ENCODE measurements at places on chromosomes 1 and 21.

GRCh38 chr1:205756552-205756951, 6.6 kb upstream of the NUCKS1 start:
- H3K4me3 ChIP-seq = no peak overlapping the region
- peaks cover 3% of the 10 kb centered on the region for H3K27me3 ChIP-seq
- H3K27ac ChIP-seq = no peak overlapping the region
- no peak for DNase-seq

- no peaks in the 10 kb centered on the region for H3K27me3 ChIP-seq
- no peak overlapping the region for H3K4me3 ChIP-seq
- no peaks in the 10 kb centered on the region for H3K4me1 ChIP-seq
- no peaks in the 10 kb centered on the region for H3K36me3 ChIP-seq
- H3K27ac ChIP-seq = no peak overlapping the region
Measured at GRCh38 chr1:99957818-99958217, 12.0 kb upstream of the SLC35A3 start.

- peaks cover 3% of the 10 kb centered on the region for H3K27me3 ChIP-seq
- no peak overlapping the region for H3K27ac ChIP-seq
- H3K36me3 ChIP-seq = no peaks in the 10 kb centered on the region
- no peak for DNase-seq
Measured at GRCh38 chr1:201553496-201554189, 14.7 kb downstream of the NAV1 start.

- no peak overlapping the region for H3K4me3 ChIP-seq
- H3K27ac ChIP-seq = no peak overlapping the region
- H3K27me3 ChIP-seq = peaks cover 4% of the 10 kb centered on the region
- DNase-seq = no peak
- H3K4me1 ChIP-seq = no peaks in the 10 kb centered on the region
Measured at GRCh38 chr1:29651246-29651645, 414.9 kb downstream of the PTPRU start.

DNA sequence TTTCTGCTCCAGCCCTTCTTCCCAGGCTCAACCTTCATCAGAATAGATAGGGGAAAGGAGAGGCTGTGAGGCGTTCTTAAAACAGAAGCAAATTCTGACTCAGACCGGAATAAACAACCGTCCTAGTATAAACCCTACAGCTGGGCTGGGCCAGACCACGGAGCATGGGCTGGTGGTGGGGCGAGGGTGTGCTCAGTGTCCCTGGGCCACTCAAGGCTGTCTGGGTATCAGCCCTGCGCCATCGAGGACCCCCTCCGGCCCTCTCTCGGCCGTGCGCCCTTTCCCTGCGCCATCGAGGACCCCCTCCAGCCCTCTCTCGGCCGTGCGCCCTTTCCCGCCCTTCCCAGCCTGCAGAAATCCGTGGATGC, 36.0 kb downstream of the CAPN2 start:
- DNase-seq = no peak
- H3K36me3 ChIP-seq = peaks cover 72% of the 10 kb centered on the region
- peak overlapping the region; percentile 53 for H3K4me3 ChIP-seq
- no peaks in the 10 kb centered on the region for H3K27me3 ChIP-seq

DNA sequence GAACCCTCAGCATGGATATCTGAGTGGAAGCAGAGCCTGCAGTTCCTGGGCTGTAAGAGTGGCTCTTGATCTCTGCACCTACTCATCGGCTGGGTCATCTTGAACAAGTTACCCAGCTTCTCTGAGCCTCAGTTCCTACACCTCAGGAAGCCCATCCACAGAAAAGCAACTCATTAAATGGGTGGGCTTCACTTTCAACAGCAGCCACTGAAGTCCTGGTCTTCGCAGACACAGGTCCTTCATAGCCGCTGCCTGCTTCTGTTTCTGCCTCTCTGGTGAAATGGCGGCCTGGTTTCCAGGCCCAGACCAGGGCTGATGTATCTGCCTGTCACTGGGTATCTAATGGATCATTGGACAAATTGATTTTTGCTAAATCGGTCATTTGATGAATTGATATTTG, 571.4 kb downstream of the PTPRU start:
- H3K36me3 ChIP-seq = no peaks in the 10 kb centered on the region
- no peaks in the 10 kb centered on the region for H3K4me1 ChIP-seq
- H3K4me3 ChIP-seq = no peak overlapping the region
- H3K27me3 ChIP-seq = no peaks in the 10 kb centered on the region
- H3K27ac ChIP-seq = no peak overlapping the region
- no peak for DNase-seq

DNA sequence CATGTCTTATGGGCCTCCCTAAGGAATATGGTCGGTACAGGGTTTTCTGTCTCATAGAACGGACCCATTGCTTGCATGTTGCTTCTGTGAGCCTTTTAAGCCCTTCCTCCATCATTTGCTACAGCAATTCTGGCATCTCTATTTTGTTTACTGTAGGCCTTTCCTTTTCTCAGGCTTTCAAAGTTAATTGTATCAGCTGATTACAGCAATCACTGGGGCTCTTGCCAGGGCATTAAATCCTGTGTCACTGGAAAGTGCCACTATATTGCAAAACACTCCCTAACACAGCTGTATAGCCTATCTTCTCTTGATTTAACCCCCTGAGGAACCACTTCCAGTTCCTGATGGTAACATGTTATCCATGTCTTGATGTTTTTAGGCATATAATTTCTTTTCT, 156.5 kb downstream of the PDE4B start:
- H3K36me3 ChIP-seq = no peaks in the 10 kb centered on the region
- peaks cover 7% of the 10 kb centered on the region for H3K4me1 ChIP-seq
- peaks cover 6% of the 10 kb centered on the region for H3K27me3 ChIP-seq
- no peak overlapping the region for H3K27ac ChIP-seq
- DNase-seq = no peak
- H3K4me3 ChIP-seq = no peak overlapping the region

GRCh38 chr1:202215472-202216130, 22.0 kb downstream of the LGR6 start:
- no peak overlapping the region for H3K27ac ChIP-seq
- DNase-seq = no peak
- H3K36me3 ChIP-seq = no peaks in the 10 kb centered on the region
- no peak overlapping the region for H3K4me3 ChIP-seq
- peaks cover 63% of the 10 kb centered on the region for H3K27me3 ChIP-seq
- peaks cover 5% of the 10 kb centered on the region for H3K4me1 ChIP-seq

GRCh38 chr1:13956393-13956792, 256.4 kb downstream of the PRDM2 start:
- H3K4me3 ChIP-seq = no peak overlapping the region
- no peak for DNase-seq
- H3K4me1 ChIP-seq = no peaks in the 10 kb centered on the region
- H3K27me3 ChIP-seq = no peaks in the 10 kb centered on the region

DNA sequence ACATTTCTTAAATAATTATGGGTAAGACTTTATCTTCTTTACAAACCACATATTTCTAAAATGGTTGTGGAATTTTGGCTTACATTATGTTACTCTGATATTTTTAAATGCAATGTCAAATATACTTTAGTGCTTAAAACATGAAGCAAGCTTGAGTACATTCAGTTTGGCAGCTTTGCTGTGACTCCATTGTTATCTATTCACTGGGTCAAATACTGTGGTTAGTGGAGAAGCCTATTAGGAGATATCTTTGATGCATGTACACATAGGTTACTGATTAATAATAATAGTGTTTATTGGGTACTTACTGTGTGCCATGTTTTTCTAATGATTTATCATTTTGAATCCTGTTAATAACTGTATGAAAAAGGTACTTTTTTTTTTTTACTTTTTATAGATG, 520.4 kb upstream of the B3GALT2 start:
- peaks cover 14% of the 10 kb centered on the region for H3K36me3 ChIP-seq
- no peaks in the 10 kb centered on the region for H3K27me3 ChIP-seq
- no peak overlapping the region for H3K27ac ChIP-seq
- H3K4me1 ChIP-seq = peaks cover 40% of the 10 kb centered on the region
- H3K4me3 ChIP-seq = no peak overlapping the region

- H3K27ac ChIP-seq = peak overlapping the region; percentile 94
- H3K4me3 ChIP-seq = no peak overlapping the region
- DNase-seq = peak; percentile 66
- H3K27me3 ChIP-seq = peaks cover 1% of the 10 kb centered on the region
- peaks cover 4% of the 10 kb centered on the region for H3K36me3 ChIP-seq
Measured at GRCh38 chr21:42463861-42464515, 32.0 kb downstream of the RSPH1 start.

DNA sequence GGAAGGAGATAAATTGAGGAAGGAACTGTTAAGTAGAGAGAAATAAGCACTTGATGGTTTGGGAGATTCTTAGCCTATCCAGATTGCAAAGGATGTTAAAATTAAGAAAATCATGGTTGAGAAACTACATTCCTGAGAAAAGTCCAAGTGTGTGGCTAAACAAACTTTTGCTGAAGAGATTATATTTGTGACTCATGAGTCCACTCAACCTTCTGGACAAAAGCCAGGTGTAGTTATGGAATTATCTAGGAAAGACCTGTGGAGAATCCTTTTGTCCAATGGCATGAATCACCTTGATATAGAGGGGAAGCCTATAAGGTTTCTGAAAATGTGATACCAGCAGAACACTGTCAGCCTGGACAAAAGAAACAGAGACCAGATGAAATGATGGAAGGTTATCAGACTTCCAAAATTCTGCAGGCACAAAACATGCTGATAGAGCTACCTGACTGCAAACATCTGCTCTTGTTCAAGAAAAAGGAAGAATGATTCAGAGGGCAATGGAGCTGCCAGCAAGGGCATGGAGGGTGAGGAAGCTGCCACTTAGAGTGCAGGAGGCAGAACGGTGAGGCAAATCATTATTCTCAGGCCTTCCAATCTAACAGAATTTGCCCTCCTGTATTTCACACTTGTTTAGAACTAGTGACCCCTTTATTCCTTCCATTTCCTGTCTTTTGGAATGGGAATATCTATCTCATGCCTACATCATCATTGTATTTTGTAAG, 300.6 kb upstream of the PRMT6 start:
- H3K27ac ChIP-seq = no peak overlapping the region
- no peaks in the 10 kb centered on the region for H3K27me3 ChIP-seq
- no peaks in the 10 kb centered on the region for H3K4me1 ChIP-seq

GRCh38 chr1:188689542-188689941, 1788.1 kb downstream of the BRINP3 start:
- no peak overlapping the region for H3K4me3 ChIP-seq
- DNase-seq = no peak
- no peaks in the 10 kb centered on the region for H3K4me1 ChIP-seq
- no peaks in the 10 kb centered on the region for H3K27me3 ChIP-seq
- no peak overlapping the region for H3K27ac ChIP-seq

- peaks cover 64% of the 10 kb centered on the region for H3K4me1 ChIP-seq
- no peak for DNase-seq
- H3K4me3 ChIP-seq = peak overlapping the region; percentile 61
- no peaks in the 10 kb centered on the region for H3K27me3 ChIP-seq
Measured at GRCh38 chr21:38958940-38959691, 153.4 kb downstream of the ETS2 start.

- no peak overlapping the region for H3K27ac ChIP-seq
- no peaks in the 10 kb centered on the region for H3K4me1 ChIP-seq
- no peaks in the 10 kb centered on the region for H3K27me3 ChIP-seq
- H3K4me3 ChIP-seq = no peak overlapping the region
- H3K36me3 ChIP-seq = peaks cover 16% of the 10 kb centered on the region
Measured at GRCh38 chr1:220198186-220199005, 73.9 kb downstream of the RAB3GAP2 start.

- DNase-seq = no peak
- peaks cover 42% of the 10 kb centered on the region for H3K4me1 ChIP-seq
- H3K36me3 ChIP-seq = peaks cover 26% of the 10 kb centered on the region
- no peaks in the 10 kb centered on the region for H3K27me3 ChIP-seq
Measured at GRCh38 chr1:160542303-160542945, 19.4 kb upstream of the SLAMF6 start.

DNA sequence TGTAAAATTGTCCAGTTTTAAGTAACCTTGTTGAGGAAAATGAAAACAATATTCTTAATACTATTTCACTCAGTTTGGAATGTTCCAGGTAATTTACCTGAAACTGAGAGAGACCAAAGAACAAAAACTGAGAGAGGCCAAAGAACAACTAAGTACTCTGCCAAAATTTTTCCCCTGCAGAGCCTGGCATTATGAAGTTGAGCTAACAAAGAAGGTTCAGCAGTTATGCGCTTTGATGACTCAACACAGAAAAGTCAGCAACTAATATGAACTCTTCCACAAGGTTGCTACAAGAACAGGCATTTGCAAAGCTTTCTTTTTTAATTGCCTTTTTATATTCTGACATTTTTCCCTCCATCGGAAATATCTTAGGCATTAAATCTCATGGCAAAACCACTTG, 270.9 kb downstream of the CHRM3 start:
- no peaks in the 10 kb centered on the region for H3K4me1 ChIP-seq
- H3K27me3 ChIP-seq = no peaks in the 10 kb centered on the region
- no peak overlapping the region for H3K4me3 ChIP-seq
- no peaks in the 10 kb centered on the region for H3K36me3 ChIP-seq
- DNase-seq = no peak
- H3K27ac ChIP-seq = no peak overlapping the region

DNA sequence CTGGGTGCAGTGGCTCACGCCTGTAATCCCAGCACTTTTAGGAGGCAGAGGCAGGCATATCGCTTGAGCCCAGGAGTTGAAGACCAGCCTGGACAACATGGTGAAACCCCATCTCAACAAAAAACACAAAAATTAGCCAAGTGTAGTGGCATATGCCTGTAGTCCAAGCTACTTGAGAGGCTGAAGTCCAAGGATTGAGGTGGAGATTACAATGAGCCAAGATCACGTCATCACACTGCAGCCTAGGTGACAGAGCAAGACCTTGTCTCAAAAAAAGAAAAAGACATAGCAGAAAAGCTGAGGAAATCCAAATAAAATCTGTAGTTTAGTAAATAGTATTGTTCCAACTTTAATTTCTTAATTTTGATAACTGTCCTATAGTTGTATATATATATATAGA, 11.5 kb upstream of the ASH1L start:
- peaks cover 8% of the 10 kb centered on the region for H3K4me1 ChIP-seq
- DNase-seq = no peak
- H3K36me3 ChIP-seq = peaks cover 22% of the 10 kb centered on the region
- H3K27me3 ChIP-seq = no peaks in the 10 kb centered on the region
- no peak overlapping the region for H3K27ac ChIP-seq

DNA sequence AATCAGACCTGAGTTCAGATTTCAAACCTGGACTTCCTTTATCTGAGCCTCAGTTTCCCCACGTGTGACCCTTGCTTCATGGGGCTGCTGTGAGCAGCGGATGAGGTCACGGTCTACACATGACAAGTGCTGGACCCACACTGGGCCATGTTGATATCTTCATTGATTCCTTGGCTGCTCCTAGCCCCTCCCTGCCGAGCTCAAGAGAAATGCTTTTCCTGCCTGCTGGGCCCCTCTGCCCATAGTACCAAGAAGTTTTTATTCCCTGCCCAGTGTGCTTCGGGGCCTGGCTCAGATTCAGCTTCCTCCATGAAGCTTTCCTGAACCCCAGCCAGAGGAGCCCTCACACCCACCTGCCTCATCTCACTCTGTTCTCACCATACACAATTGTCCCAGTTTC, 181.6 kb downstream of the PTPRU start:
- H3K27me3 ChIP-seq = peaks cover 11% of the 10 kb centered on the region
- no peaks in the 10 kb centered on the region for H3K4me1 ChIP-seq
- no peak overlapping the region for H3K27ac ChIP-seq
- no peak for DNase-seq

DNA sequence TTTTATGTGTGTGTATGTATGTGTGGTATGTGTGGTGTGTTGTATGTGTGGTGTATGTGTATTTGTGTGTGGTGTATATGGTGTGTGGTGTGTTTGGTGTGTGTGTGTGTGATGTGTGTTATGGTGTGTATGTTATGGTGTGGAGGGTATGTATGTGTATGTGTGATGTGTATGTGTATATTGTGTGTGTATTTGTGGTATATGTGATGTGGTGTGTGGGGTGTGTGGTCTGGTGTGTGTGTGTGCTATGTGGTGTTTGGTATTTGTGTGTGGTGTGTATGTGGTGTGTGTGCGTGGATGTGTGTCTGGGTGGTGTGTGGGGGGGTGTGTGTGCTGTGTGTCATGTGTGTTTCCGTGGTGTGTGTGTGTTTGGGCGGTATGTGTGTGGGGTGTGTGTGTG, 59.3 kb downstream of the SH3BGR start:
- no peak overlapping the region for H3K27ac ChIP-seq
- H3K36me3 ChIP-seq = no peaks in the 10 kb centered on the region
- no peaks in the 10 kb centered on the region for H3K4me1 ChIP-seq
- no peak for DNase-seq
- H3K27me3 ChIP-seq = no peaks in the 10 kb centered on the region
- H3K4me3 ChIP-seq = no peak overlapping the region

Measured in activated T-helper 2 cell treated with anti-CD3 and anti-CD28 coated beads, Interferon-gamma antibody, Interleukin-2, Interleukin-4, amounts not matched to agents 10 μg/mL and 5 μg/mL and 100 μg/mL, durations not matched to agents 14 hours and 24 hours and 36 hours (primary cell).